ENCODE measurements at places on chromosomes 6 and 20.

GRCh38 chr20:11692567-11692966 lies 225.1 kb upstream of the BTBD3 start:
- DNase-seq: no peak

DNA sequence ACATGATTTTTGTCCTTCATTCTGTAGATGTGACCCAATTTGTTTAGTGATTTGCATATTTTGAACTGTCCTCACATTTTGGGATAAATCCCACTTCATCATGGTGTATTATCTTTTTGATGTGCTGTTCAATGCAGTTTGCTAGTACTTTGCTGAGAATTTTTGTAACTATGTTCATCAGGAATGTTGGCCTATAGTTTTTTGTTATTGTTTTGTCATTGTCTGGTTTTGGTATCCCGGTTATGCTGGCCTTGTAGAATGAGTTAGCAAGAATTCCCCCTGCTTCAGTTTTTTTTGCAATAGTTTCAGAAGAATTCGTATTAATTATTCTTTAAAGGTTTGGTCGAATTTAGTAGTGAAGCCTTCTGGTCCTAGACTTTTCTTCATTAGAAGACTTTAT lies 11.9 kb downstream of the KIF25 start:
- DNase-seq: no peak

- DNase-seq: no peak
These were observed 7.1 kb downstream of the RAMACL start for GRCh38 chr6:166579237-166579850.

- DNase-seq: no peak
These were observed 9.3 kb upstream of the SALL4 start for GRCh38 chr20:51811514-51812128.

DNA sequence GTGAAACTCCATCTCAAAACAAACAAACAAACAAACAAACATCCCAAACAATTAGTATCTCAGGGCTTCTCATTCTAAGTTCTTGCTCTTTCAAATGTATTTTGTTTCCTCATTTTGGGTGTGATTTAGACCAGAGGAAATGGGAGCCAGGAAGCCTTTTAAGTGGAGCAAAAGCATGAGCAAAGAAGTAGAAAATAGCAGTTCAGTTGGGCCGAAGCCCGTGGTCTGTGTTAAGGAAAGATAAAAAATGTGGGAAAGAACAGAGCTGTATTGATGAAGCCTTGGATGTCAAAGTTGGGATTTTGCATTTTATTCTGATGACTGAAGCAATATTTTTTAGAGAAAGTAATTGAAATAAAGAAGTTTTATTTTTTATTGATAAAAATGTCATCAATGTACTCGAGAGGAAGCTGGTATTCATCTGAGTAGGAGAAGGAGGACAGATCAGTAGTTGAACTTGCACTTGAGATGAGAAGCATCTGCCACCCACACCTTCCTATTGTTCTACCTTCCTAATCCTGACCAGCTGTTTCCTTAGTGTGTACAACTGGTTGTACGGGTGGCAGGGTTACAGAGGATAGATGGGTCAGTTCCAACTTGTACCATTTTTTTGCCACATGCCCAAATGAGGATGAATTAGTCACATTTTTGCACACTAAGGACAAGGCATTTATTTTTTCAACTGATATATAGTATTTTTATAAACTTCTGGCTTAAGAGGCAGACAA lies 56.1 kb downstream of the KIAA0408 start:
- DNase-seq: no peak

DNA sequence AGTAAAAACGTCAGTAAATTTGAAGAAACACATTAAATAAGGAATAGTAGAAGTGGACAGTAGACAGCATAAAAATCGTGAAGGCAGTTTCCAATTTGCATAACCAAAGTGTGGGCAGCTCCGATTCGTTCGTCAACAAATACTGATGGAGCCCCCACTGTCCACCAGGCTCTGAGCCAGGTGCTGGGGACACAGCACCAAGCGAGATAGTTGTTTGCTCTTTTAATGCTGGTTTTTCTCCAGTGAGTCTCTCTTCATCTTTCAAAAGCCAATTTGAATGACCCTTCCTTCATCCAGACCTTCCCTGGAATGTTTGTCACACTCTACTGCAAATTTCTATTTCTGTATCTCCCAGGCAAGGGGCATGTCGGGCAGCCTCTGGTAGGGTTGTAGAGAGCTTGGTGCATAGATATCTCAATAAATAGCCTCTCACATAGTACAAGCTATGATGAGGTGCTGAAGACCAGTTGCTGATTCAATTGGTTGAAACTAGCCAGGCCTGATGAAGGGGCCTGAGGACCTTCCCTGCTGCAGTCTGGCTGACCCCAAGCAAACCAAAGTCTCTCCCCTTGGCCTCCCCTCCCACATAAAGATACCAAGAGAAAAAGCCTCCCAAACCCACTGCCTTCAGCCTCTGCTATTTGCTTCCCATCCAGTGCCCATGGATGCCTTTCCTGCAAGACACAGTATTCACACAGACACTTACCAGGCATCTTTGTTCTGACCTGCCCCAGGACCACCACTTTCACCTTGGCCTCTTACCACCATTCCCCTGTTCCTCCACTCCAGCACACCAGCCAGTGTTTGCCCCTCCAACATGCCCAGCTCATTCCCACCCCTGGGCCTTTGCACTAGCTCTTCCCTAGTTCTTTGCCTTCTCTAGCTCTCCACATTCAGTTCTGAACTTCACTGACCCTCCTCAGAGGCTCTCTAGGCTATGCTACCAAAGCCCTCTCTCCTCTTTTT lies 125.2 kb downstream of the CEBPB start:
- no peak for DNase-seq

DNA sequence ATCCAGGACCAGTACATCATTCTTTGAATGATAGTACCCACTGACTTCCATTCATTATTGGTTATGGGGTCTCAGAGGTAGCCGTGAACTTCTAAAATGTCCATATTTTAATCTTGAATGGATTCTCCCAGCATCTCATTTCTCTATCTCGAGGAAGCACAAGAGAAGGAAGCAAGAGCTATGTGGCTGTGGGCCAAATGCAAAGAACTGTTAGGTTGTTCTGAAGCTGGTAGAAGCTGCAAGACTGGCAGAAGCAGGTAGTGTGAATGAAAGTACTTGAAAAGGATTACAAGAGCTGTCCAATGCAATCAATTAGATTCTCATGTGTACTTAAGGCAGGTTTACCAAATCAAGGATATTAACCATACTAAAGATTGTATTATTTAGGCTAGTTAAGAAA lies 1131.8 kb downstream of the GRIK2 start:
- no peak for DNase-seq

DNA sequence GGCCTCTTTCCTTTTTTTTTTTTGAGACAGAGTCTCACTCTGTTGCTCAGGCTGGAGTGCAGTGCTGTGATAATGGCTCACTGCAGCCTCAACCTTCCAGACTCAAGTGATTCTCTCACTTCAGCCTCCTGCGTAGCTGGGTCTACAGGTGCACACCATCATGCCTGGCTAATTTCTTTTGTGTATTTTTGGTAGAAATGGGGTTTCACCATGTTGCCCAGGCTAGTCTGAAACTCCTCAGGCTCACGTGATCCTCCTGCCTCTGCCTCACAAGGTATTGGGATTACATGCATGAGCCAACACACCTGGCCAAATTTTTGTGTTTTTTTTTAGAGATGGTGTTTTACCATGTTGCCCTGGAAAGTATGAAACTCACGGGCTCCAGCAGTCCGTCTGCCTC lies 29.3 kb downstream of the SRC start:
- no peak for DNase-seq

DNA sequence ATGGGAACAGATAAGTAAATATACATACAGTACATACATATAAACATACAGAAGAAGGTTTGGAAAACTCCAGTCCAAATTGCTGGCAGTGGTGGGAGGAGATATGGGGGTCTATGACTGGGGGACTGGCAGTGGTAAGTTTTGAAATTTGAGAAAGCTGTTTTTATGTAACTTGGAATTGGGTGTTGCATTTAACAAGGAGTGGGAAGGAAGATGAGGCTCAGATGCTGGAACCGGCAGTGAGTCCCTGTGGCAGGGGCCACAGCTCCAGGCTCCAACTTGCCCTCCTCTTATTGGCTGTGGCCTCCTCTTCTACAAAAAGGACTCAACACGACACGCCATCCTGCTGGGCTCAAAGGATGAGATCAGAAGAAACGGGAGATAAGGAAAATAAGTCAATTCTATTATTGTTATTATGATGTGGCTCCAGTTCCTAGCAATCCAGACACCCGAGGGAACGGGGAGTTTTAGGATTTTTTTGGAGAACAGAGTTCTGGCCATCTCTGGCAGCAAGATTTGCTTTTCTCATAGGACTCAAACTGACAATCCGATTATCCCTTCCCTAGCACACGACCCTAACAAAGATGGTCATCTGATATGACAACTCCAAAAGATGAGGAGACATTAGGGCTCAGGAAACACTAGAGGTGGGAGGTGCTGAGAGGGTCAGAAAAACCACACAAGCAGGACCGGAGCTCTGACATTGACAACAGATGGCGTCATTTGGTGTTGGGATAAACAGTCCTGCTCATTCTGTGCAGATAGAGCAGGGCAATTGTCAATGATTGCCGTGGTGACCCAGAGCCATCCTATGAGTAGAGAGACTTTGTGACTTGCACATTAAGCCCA lies 6.0 kb upstream of the TGM2 start:
- no peak for DNase-seq

DNA sequence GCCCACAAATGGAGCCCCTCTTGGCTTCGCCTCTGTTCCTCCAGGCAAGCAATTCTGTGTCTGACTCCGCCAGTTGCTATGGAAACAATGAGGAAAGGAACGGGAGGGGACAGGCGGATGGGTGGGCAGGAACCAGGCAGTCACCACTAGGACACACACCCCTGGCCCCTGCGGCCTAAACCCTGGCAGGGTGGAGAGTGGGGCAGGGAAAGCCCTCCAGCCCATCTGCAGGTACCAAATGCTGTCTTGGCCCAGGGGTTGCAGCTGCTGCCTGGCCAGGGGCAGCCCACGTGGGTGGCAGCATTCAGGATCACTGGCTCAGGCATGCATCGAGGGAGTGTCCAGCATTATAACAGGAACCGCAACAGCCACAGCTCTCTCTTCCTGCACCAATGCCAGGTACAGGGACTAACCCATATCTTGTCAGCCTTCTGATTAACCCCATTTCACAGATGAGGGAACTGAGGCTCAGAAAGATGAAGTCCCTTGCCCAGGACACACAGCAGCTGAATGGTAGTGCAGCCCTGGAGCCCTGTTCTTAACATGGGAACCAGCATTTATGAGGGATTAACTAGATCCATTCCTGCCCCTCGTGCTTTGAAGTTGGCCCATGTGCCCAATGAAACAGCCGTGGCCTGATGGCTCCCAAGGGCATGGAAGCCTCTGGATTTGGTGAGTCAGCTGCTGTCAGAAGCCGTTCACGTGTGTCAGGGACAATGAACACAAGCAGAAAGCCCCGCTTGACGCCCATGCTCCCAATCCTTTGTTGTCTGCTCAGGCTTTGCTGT lies 66.3 kb downstream of the NOL4L start:
- no peak for DNase-seq

- no peak for DNase-seq
These were observed 1380.6 kb upstream of the DEFB115 start for GRCh38 chr20:29876911-29877285.

GRCh38 chr6:149974825-149975224 lies 11.1 kb downstream of the ULBP1 start:
- no peak for DNase-seq

DNA sequence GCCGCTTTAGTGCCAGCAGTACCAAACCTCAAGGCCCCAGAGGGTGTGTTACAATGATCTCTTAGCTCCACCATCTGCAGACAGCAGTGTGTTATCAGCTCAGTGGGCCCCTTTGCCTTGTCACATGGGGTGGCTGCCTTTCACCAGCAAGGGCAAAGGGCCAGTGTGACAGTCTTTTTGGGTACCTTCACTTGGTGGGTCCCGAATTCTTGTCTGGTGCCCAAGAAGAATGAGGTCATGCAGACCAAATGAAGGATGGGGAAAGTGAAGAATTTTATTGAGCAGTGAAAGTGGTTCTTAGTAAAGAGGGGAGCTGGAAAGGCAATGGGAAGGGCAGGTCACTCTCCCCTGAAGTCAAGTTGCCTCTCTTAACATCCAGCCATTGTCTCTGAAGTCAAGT lies 2.9 kb upstream of the SMIM28 start:
- no peak for DNase-seq

GRCh38 chr6:141134723-141135122 lies 998.0 kb upstream of the GJE1 start:
- DNase-seq: no peak

- DNase-seq: no peak
These were observed 39.2 kb downstream of the TSPYL4 start for GRCh38 chr6:116214681-116215080.

DNA sequence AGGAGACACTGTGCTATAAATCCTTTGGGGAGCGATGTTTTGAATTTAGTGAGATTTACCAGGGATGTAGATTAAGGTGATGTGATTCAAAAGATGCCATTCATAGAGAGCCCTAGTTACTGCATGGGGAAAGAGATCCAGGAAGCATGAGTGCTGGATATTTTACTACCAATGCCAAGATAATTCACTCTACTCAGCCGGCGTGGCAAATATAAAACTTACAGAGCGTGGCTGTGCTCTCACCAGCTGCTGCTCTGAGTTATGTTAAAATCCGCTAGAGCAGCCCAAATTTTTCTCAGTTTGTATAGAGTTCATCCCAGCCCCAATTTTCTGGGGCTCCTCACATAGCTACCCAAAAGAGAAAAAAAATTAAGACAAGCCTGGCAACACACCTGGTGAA lies 48.6 kb downstream of the BFSP1 start:
- no peak for DNase-seq

DNA sequence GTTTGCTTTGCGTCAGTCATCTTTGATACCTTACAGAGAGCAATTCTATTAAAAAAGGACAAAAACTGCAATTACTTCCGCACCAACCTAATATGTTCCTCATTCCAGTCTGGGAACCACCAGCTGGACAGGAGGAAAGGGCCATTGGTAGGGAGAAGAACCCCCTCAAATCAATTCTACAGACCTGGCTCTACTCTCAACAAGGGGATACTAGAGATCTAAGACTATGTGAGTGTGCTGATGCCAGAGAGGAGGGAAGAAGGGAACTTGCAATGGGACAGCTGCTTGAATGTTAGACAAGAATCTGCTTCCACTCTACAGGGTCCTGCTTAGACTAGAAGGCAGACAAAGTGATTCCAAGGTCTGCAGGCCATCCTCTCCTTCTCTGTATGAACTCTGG lies 13.3 kb downstream of the MRPS18A start:
- DNase-seq: no peak

DNA sequence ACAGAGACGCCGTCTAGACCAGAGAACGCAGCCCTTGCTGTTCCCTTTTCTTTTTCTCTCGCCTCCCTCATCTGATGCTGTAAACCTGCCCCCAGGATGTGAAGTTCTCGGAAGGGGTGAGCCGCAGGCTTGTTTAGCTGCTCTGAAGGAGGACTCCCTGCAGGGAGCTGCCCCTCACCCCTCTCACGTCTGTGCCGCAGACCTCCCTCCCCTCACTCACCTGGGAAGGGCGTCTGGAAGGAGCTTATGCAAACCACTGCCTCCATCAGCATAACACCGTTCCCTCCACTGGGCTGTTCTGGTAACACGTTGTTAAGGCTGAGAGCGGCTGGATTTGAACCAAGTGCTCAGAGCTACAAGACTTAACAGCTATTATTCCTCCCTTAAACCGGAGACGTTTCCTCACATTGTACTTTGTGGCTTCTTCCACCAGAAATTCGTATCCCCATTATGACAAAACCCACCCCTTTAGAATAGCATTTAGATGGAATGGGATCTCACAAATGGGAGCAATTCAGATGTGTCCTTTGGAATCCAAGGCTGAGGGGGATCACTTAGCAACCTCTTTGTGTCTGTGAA lies 99.8 kb downstream of the SMOC2 start:
- DNase-seq: no peak

GRCh38 chr6:145015739-145016558 lies 719.4 kb downstream of the EPM2A start:
- DNase-seq: peak; percentile 74

Data from PC-9 (cell line).